ENCODE measurements at places on chromosomes 6 and 20.
A peak's percentile ranks its signal among the peaks of the same experiment; 100 is the strongest.

- DNase-seq, result no peak
These were observed 39.0 kb upstream of the PTPN1 start for GRCh38 chr20:50471231-50471630.

- no peak for DNase-seq
These were observed 13.8 kb upstream of the TIAM2 start for GRCh38 chr6:154981079-154981870.

GRCh38 chr6:90028995-90029635, 134.8 kb downstream of the GJA10 start:
- no peak for DNase-seq

GRCh38 chr6:131733376-131734016, 22.7 kb upstream of the CTAGE9 start:
- DNase-seq, result peak; percentile 7

GRCh38 chr20:46056970-46057855, 28.2 kb downstream of the SLC12A5 start:
- DNase-seq, result peak; percentile 32

DNA sequence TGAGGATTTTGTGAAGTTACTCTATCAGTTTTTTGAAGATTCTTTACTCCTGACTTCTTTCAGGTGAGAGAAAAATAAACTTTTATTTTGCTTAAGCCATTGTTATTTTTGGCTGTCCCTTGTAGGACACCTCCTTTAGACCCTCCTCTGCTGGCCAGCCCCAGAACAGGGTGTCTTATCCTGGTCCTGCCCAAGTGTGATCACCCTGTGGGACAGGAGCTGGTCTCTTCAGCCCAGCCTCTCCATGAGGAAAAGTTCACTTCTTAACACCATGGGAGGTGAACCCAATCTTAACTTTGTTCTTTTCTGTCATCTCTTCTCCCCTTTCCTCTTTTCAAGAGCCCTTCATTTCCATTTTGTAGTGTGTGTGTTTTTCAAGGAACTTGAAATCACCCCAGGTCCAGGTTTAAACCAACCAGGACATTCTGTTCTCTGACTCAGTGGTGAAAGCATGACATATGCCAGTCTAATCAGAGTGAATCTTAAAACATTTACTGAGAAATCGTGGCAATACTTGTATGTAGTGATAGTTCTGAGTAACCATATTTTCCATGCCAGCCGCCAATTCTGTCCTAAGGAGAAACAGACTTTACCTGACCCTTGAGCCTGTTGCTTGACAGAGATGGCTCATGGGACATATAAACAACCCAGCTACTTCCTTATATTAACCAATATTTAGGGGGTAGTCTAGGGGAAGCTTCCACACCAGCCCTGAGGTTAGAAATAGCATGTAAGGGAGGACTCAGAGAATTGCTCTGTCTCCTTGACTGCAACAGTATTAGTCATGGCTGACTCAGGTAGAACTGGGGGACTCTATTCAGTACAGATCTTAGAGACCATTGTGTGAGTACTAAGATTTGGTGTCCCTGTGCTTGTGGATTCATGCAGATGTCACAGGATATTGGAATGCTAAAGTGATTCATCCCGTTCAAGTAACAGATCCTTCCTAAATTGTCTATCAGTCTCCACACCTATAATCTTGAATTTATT, 48.8 kb downstream of the FLRT3 start:
- DNase-seq, result peak; percentile 0

- no peak for DNase-seq
These were observed 28.0 kb downstream of the ASXL1 start for GRCh38 chr20:32386091-32386490.

DNA sequence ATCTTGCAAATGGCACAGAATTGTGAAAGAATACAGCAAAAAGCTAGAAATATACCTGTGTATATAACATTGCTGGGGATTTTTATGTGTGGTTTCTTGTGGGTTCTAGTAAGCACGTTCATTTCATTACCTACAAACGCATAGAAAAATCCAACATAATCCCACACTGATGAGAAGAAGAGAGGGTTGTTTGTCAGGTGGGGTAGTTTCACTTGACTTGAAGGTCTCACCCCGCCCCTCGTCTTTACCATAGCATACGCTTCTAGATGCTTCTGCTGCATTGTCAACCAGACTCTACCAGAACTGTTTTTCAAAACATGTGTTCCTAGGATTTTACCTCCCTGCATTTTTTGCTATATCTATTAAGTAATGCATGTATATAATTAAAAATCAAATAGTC, 284.1 kb upstream of the TAB2 start:
- DNase-seq, result no peak

GRCh38 chr20:40441771-40442170, 247.3 kb downstream of the MAFB start:
- DNase-seq, result no peak

DNA sequence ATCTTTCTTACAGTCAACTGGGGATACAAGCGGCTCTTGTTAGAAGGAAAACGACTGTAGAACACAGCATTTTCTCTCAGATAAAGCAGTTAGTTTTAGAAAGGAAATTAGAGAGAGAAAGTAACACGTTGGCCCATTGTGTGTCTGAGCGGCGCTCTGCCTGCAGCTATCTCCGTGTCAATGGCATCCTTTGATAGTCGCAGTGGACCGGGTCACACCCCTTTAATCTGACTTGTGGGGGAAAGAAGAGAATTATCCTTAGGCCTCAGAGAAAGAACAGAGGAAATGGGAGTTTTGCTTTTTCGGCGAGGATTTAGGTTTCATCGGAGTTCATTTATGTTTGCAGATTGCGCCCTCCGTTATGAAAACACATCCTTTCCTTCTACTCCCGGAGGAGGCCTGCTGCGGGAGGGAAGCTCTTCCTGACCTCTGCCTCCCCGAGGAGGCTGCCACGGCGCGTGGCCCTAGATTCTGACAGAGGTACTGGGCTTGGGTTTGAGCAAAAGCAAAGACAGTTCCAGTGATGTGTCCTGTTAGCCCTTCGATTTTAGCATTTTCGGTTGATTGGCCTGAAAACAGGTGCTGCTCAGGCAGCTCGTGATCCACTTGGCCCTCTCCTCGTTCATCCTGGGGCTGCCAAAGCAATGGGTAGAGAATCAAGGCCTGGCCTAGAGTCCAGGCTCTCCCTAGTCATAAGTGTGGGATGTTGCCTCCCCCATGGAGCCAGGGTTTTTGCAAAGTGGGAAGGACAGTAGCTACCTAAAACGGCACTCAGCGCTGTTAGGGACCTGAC, 74.9 kb downstream of the ZDHHC14 start:
- no peak for DNase-seq

DNA sequence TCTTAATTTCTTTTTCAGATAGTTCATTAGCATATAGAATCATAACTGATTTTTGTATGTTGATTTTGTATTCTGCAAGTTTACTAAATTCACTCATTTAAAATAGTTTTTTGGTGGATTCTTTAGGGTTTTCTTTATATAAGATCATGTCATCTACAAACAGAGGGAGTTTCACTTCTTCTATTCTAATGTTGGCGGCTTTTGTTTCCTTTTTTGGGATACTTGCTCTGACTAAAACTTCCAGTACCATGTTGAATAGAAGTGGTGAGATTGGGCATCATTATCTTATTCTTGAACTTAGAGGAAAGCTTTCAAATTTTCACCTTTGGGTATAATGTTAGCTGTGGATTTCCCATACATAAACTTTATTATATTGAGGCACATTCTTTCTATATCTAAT, 296.9 kb downstream of the BCKDHB start:
- DNase-seq, result no peak

DNA sequence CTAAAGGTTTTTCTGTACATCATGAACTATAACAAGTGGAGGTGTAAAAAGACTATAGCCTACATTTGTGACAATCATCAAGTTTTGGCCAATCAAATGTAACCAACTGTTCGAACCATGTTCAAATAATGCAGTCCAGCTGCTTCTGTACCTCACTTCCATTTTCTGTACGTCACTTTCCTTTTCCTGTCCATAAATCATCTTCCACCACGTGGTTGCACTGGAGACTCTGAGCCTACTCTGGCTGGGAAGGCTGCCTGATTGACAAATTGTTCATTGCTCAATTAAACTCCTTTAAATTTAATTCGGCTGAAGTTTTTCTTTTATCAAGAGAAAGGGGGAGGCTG, 270.4 kb upstream of the JARID2 start:
- no peak for DNase-seq

DNA sequence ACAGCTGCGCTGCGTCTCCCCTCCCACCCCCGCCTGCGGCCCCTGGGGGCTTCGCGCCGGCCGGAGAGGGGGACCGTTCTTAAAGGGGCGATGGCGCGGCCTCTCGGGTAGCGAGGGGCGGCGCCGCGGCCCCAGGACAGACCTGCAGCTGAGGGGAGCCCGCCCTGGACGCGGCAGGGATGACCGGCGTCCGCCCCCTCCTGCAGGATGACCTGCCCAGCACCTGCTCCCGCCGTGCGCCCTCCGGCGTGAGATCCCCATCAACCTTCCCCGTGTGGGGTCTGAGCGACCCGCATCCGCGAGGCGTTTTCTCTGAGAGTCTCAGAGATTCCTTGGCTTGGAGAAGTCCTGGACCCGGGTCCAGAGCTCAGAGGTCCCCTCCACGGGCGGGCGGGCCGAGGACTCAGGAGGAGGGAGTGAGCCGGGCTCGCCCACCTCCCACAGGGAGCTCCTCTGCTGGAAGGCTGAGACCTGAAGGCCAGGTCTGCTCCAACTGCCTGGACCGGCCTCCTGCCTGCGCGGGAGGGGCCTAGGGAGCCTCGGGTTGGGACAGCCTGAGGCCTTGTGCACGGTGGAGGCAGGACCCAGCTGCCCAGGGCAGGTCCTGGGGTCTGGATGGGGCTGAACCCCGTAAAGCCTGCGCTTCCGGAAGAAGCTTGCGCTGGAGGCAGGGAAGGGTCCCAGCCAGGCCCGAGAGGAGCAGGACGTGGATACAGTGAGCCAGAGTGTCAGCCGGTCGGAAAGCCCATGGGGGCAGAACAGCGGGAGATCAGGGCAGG, 532 bp upstream of the NKAIN4 start:
- DNase-seq, result no peak

DNA sequence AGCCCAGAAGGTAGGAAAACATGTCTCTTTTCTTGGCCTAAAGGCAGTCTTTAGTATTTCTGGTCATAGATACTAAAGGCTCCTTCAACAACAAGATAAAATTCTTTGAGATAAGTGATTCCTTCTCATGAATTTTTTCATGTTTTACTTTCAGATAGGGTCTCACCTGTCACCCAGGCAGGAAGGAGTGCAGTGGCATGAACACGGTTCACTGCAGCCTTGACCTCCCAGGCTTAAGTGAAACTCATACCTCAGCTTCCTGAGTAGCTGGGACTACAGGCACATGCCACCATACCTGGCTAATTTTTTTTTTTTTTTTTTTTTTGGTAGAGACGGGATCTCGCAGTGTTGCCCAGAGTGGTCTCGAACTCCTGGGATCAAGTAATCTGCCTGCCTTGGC, 9.1 kb downstream of the PNLDC1 start:
- DNase-seq, result no peak

- DNase-seq, result no peak
These were observed 1.7 kb upstream of the HDDC2 start for GRCh38 chr6:125303512-125303854.

- no peak for DNase-seq
These were observed 5.8 kb downstream of the OLIG3 start for GRCh38 chr6:137488150-137489045.

DNA sequence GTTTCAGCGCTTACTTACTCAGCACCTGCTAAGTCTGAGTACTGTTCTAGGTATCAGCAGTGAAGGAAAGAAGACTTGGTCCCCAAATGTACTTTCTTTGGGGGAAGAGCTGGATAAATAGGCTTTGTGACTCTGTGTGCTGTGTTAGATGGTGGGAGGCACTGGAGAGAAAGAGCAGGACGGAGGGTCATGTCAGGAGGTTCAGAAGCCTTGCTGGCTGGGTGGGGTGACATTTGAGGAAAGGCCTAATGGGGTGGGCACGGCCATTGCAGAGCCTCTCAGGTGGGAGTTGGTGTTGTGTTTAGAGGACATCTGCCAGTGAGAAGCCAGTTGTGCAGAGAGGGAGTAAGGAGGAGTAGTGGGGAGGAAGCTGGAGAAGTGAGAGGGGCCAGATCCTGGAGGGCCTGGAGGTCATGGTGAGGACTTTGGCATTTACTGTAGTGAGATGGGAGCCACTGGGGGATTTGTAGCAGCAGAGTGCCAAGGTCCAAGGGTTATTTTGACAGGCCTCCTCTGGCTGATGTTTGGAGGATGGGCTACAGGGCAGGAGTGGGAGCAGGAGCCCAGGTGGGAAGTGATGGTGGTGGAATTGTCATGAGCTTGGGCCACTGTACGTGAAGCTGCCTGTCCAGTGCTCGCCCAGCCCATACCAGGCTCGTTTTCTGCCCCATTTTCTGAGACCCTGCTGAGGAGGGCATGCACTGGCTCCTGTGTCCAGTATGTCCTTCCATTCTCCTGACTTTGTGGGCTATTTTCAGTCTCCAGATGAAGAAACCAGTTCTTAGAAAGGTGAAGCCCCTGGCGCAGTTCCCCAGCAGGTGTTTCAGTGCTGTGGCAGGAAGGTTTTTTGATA, 886 bp downstream of the SDCBP2 start:
- no peak for DNase-seq

DNA sequence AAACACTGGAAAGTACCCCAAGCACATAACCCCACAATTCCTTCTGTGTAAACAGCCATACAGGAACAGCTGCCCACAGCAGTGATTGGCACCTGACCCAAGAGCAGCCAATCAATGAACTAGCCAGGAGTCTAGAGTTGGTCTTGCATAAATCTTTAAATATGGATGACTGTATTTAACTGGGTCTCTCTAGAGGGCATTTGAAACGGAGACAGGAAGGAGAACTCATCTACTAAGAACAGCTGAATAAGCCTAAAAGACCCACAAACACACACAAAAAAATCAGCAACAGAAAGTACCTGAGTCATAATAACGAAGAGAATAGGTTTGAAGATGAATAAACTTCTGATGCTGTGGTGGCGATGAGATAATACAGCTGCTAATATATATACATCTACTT, 49.0 kb upstream of the ASF1A start:
- DNase-seq, result no peak

DNA sequence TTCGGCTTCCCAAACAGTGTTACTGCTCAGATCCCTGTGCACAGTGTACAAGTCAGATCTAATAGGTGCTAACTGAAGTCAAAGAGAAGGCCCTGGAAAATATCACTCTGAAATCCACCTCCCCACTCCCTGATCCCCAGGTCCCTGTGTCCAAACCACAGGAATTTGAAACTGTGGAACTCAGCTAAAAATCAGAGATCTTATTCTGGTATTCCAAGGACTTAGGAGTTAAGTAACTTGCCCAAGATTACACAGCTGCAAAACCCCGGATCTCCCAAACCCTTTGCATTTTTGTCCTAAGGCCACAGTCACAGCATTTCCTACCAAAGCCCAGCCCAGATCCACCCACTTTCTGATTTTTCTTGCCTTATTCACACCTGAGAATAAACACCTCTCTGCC, 32.3 kb upstream of the SLC23A2 start:
- no peak for DNase-seq

All from H54 (cell line).